ENCODE measurements at places on chromosomes 4 and X.

DNA sequence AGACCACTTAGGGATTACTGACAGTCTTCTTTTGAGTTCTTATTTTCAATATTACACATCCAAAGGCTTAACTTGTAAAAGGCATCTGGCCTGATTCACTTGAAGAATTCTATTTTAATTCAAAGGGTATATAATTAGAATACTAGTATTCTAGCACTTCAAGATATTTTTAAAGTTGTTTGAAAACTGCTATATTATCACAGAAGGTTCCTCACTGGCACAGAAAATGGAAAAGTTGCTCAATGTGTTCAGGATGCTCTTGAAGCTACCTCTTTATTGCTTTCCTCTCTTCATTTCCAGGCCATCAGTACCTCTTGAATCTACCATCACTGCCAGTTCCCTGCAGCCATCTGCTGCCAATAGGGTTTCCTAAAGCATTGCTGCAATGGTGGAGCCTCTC is 271.4 kb downstream of the KCNIP4 start:
- H3K36me3 ChIP-seq = no peaks in the 10 kb centered on the region
- H3K4me3 ChIP-seq = no peak overlapping the region
- DNase-seq = no peak
- no peak overlapping the region for H3K27ac ChIP-seq
- H3K27me3 ChIP-seq = no peaks in the 10 kb centered on the region
- no peaks in the 10 kb centered on the region for H3K4me1 ChIP-seq

GRCh38 chr4:31169846-31170245 is 449.7 kb downstream of the PCDH7 start:
- H3K27ac ChIP-seq = no peak overlapping the region
- no peaks in the 10 kb centered on the region for H3K4me1 ChIP-seq
- H3K27me3 ChIP-seq = peaks cover 3% of the 10 kb centered on the region
- no peak for DNase-seq
- H3K36me3 ChIP-seq = no peaks in the 10 kb centered on the region
- H3K4me3 ChIP-seq = no peak overlapping the region

GRCh38 chr4:110245577-110245976 is 47.2 kb upstream of the ELOVL6 start:
- H3K36me3 ChIP-seq = no peaks in the 10 kb centered on the region
- H3K4me1 ChIP-seq = peaks cover 11% of the 10 kb centered on the region
- H3K4me3 ChIP-seq = no peak overlapping the region

DNA sequence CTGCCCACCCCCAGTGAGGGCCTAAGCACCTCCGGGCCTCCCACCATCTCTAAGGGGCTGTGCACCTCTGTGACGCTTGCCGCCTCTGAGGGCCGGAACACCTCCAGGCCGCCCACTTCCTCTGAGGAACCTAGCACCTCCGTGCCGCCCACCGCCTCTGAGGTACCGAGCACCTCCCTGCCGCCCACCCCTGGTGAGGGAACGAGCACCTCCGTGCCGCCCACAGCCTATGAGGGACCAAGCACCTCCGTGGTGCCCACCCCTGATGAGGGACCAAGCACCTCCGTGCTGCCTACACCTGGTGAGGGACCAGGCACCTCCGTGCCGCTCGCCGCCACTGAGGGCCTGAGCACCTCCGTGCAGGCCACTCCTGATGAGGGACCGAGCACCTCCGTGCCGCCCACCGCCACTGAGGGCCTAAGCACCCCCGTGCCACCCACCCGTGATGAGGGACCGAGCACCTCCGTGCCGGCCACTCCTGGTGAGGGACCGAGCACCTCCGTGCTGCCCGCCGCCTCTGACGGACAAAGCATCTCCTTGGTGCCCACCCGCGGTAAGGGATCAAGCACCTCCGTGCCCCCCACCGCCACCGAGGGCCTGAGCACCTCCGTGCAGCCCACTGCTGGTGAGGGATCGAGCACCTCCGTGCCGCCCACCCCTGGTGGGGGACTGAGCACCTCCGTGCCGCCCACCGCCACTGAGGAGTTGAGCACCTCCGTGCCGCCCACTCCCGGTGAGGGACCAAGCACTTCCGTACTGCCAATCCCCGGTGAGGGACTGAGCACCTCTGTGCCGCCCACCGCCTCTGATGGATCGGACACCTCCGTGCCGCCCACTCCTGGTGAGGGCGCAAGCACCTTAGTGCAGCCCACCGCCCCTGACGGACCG is 977 bp downstream of the MAGEE1 start:
- no peaks in the 10 kb centered on the region for H3K27me3 ChIP-seq
- no peak overlapping the region for H3K27ac ChIP-seq
- no peak for DNase-seq
- no peak overlapping the region for H3K4me3 ChIP-seq
- H3K4me1 ChIP-seq = peaks cover 8% of the 10 kb centered on the region

- no peaks in the 10 kb centered on the region for H3K36me3 ChIP-seq
- DNase-seq = no peak
- H3K27ac ChIP-seq = no peak overlapping the region
- no peaks in the 10 kb centered on the region for H3K4me1 ChIP-seq
- no peaks in the 10 kb centered on the region for H3K27me3 ChIP-seq
Measured at GRCh38 chrX:26649534-26649933, 433.6 kb downstream of the MAGEB5 start.

- H3K27me3 ChIP-seq = no peaks in the 10 kb centered on the region
- H3K27ac ChIP-seq = no peak overlapping the region
- no peak for DNase-seq
- H3K36me3 ChIP-seq = no peaks in the 10 kb centered on the region
Measured at GRCh38 chr4:112031712-112032328, 113.4 kb upstream of the FAM241A start.

- H3K27ac ChIP-seq = peak overlapping the region; percentile 69
- DNase-seq = no peak
- H3K27me3 ChIP-seq = no peaks in the 10 kb centered on the region
- peaks cover 5% of the 10 kb centered on the region for H3K4me1 ChIP-seq
Measured at GRCh38 chrX:34655501-34656455, 1.3 kb downstream of the TMEM47 start.

DNA sequence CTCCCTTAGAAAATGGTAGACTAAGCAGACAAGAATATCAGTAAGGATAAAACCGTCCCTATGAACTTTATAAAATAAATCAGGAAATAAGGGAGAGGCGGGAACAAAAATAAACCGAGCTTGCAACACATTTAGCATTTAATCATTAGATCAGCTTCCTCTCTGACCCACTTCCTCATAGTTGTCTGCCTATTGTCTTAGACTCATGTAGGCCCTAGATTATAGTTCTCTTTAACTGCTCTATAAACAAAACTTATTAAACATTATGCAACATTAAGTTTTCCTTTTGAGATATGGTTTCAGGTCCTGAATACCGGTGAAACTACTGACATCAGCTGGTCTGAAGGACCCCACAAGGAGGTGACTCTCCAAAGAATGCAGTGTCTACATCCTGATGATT is 15.8 kb upstream of the SRD5A3 start:
- no peak overlapping the region for H3K4me3 ChIP-seq
- no peaks in the 10 kb centered on the region for H3K4me1 ChIP-seq
- H3K27me3 ChIP-seq = no peaks in the 10 kb centered on the region
- no peak overlapping the region for H3K27ac ChIP-seq
- DNase-seq = no peak

- no peak overlapping the region for H3K4me3 ChIP-seq
- DNase-seq = no peak
- no peaks in the 10 kb centered on the region for H3K27me3 ChIP-seq
- no peaks in the 10 kb centered on the region for H3K36me3 ChIP-seq
- no peak overlapping the region for H3K27ac ChIP-seq
Measured at GRCh38 chr4:17740702-17741101, 40.7 kb downstream of the FAM184B start.

- H3K36me3 ChIP-seq = peaks cover 5% of the 10 kb centered on the region
- peaks cover 2% of the 10 kb centered on the region for H3K4me1 ChIP-seq
- no peak overlapping the region for H3K27ac ChIP-seq
- DNase-seq = no peak
- no peaks in the 10 kb centered on the region for H3K27me3 ChIP-seq
Measured at GRCh38 chrX:54288277-54288676, 69.6 kb downstream of the WNK3 start.

GRCh38 chr4:114642173-114642780 is 43.7 kb downstream of the UGT8 start:
- H3K27ac ChIP-seq = no peak overlapping the region
- no peak overlapping the region for H3K4me3 ChIP-seq
- H3K36me3 ChIP-seq = no peaks in the 10 kb centered on the region
- H3K27me3 ChIP-seq = peaks cover 3% of the 10 kb centered on the region
- H3K4me1 ChIP-seq = no peaks in the 10 kb centered on the region
- no peak for DNase-seq

DNA sequence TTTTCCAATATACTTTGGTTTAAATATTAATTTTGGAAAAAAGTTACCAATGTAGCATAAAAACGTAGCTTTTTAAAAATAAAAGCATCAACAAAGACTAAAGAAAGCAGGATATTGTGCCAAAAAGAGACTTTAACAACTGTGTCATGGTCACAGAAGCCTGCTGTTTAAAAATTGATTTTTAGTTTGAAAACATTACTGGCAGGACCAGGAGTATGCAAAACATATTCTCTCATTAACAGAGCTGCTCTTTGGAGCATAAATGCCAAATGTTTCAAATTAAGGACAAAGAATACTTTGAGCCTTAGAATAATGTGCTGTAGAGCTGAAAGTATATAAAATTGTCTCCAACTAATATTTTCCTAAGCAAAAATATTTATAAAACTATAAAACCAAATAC is 279.0 kb downstream of the ARAP2 start:
- H3K36me3 ChIP-seq = no peaks in the 10 kb centered on the region
- no peaks in the 10 kb centered on the region for H3K4me1 ChIP-seq
- H3K4me3 ChIP-seq = no peak overlapping the region
- H3K27ac ChIP-seq = no peak overlapping the region
- no peak for DNase-seq

- H3K27me3 ChIP-seq = no peaks in the 10 kb centered on the region
- peaks cover 14% of the 10 kb centered on the region for H3K4me1 ChIP-seq
- peak overlapping the region; percentile 60 for H3K27ac ChIP-seq
- no peak for DNase-seq
Measured at GRCh38 chr4:40553995-40554394, 75.7 kb downstream of the RBM47 start.

DNA sequence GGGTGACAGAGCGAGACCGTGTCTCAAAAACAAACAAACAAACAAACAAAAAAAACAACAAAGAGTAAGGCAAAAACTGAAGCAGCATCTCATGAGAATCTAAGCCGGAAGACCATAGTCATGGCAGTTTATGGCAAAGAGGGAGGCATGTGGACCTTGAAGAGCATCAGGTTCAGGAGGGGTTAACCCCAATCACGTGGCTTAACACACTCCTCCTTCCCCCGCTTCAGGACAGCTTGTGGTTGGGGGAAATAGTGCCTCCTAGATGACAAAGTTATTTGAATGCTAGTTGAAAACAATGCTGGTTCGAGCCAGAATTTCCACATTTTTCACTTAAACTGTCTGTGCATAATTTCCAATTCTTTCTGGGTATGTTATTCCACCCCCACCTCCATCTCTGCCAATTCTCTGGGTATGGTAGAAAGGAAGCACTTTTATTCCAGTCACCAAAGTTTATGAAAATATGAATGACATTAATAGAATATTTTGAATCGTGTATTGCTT is 11.7 kb upstream of the MAP7D3 start:
- no peaks in the 10 kb centered on the region for H3K36me3 ChIP-seq
- peaks cover 5% of the 10 kb centered on the region for H3K4me1 ChIP-seq
- no peaks in the 10 kb centered on the region for H3K27me3 ChIP-seq
- DNase-seq = no peak
- H3K4me3 ChIP-seq = no peak overlapping the region
- H3K27ac ChIP-seq = no peak overlapping the region

DNA sequence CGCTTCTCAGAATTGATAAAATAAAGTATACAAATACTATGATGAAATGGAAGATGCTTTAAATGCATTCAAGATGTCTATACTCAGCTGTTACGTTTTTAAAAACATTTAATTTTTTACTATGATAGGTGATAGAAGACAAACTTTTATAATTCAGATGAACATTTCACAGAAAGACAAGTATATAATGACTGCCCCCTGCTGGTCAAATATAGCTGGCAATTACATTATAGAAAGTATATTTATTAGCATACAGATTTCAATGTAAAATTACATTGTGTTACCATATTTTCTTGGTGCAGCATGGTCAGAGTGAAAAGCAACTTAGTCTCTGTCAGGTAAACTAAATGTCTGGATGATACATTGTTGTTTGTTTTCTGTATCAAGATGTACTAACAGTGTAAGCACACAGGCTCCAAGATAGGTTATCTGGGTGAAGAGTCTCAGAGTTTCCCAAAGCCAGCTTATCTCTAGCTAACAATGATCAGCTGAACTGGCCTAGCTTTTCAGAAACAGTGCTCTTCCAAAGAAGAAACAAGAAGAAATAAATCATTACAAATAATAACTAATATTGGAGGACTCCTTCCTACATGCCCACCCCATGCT is 54.1 kb downstream of the SRPX start:
- H3K36me3 ChIP-seq = no peaks in the 10 kb centered on the region
- H3K27me3 ChIP-seq = no peaks in the 10 kb centered on the region
- DNase-seq = no peak
- no peak overlapping the region for H3K4me3 ChIP-seq
- no peaks in the 10 kb centered on the region for H3K4me1 ChIP-seq

GRCh38 chr4:146342600-146343192 is 128.4 kb downstream of the REELD1 start:
- H3K27ac ChIP-seq = no peak overlapping the region
- no peaks in the 10 kb centered on the region for H3K27me3 ChIP-seq
- DNase-seq = no peak
- no peak overlapping the region for H3K4me3 ChIP-seq
- no peaks in the 10 kb centered on the region for H3K36me3 ChIP-seq
- H3K4me1 ChIP-seq = no peaks in the 10 kb centered on the region

DNA sequence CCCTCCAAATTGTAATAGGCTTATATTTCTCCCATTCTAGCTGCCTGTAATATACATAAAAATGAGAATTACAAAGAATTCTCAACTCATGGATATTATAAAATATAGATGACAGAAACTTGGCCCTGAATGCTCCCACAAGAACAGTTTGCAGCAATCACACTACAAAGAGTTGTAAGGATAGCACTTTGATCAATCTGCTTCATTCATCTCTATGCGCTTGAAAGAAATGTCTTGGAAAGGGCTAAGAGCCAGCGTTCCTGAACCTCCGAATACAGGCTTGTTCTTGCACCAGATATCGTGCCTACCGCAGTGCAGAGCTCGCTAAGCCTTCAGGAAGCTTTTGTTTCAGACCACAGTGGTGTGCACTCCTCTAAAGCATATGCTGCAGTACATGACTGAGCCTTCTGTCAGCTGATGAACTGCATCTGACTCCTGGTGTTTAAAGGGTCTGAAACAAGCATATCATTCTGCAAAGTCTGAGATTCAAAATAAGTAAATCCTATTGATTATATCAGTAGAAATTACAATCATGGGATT is 417.6 kb upstream of the ZFP42 start:
- H3K36me3 ChIP-seq = no peaks in the 10 kb centered on the region
- no peak overlapping the region for H3K27ac ChIP-seq
- no peak for DNase-seq
- no peaks in the 10 kb centered on the region for H3K4me1 ChIP-seq
- H3K27me3 ChIP-seq = no peaks in the 10 kb centered on the region

- no peak for DNase-seq
- no peak overlapping the region for H3K27ac ChIP-seq
- no peaks in the 10 kb centered on the region for H3K36me3 ChIP-seq
- H3K27me3 ChIP-seq = no peaks in the 10 kb centered on the region
Measured at GRCh38 chrX:19513383-19513782, 1.9 kb downstream of the MAP3K15 start.

Data from liver (tissue), 10 donors.